Naive thymus-derived CD8-positive, alpha-beta T cell (primary cell): ENCODE measurements at places on chromosomes 4 and X. TPM values are rescaled to one million over a fixed set of nuclear protein-coding genes. Genes with fewer than 3 reads are reported as not detected.
A peak's percentile ranks its signal among the peaks of the same experiment; 100 is the strongest.

MAGED4 gene
- 1.5 TPM for total RNA-seq

UGT2A3 gene
- total RNA-seq: not detected

BBS12 gene
- total RNA-seq: 1.9 TPM

DNA sequence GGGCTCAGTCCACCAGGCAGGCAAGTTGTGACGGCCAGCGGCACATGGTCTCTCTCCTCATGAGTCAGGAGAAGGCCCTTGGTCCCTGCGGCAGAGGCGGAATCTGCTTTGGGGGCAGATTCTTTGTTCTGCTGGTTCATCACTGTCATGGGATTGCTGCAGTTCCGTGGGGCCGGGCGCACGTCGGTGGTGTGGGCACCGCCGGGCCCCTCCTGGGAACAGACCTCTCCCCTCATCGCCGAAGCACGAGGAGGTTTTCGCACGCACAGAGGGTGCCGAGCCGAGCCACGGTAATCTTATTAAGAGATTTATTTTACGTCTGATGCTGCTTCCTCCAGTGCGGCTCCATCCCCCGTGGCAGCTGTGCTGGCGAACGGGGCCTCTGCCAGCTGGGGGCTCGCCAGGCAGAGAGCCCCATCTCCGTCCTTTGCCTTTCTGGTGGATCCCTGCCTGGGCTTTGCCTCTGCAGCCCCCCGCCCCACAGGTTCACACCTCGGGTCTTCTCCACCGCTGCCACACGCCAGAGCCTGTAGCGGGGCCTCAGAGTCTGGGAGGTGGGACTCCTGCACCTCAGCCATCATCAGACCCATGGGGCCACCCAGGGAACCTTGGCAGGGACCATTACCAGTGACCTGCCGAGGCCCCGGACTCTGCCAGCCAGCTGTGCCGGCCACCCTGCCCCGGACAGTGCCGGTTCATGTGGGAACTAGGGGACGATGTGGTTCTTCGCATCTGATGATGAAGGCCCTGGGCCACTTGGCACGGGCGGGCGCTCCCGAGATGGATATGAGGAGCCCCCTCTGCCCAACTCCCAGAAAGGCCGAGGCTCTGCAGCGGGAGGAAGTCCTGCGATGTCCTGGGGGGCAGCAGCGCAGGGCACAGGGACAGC is 86.7 kb upstream of the NKX1-1 start:
- H3K4me3 ChIP-seq: no peak overlapping the region
- H3K4me1 ChIP-seq: no peaks in the 10 kb centered on the region
- DNase-seq: no peak
- H3K27me3 ChIP-seq: peaks cover 2% of the 10 kb centered on the region
- H3K27ac ChIP-seq: no peak overlapping the region

DNA sequence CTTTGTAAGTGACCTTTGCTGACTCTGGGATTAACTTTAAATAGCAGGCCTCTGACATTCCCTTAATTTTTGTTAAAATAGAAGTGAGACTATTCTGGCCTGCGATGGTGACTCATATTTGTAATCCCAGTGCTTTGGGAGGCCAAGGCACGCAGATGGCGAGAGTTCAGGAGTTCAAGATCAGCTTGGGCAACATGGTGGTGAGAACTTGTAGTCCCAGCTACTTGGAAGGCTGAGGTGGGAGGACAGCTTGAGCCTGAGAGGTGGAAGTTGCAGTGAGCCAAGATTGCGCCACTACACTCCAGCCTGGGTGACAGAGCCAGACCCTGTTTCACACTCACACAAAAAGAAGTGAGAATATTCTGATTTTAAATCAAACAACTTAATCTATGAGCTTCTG is 27.3 kb downstream of the ZNF330 start:
- H3K4me1 ChIP-seq: no peaks in the 10 kb centered on the region
- no peaks in the 10 kb centered on the region for H3K36me3 ChIP-seq
- H3K4me3 ChIP-seq: no peak overlapping the region
- no peak overlapping the region for H3K27ac ChIP-seq

GRCh38 chr4:6435010-6435409 is 37.4 kb downstream of the PPP2R2C start:
- no peak overlapping the region for H3K4me3 ChIP-seq
- H3K27me3 ChIP-seq: peaks cover 4% of the 10 kb centered on the region
- H3K4me1 ChIP-seq: no peaks in the 10 kb centered on the region
- no peak for DNase-seq
- H3K27ac ChIP-seq: no peak overlapping the region

GRCh38 chrX:46849933-46850332 is 13.1 kb downstream of the RP2 start:
- peaks cover 22% of the 10 kb centered on the region for H3K36me3 ChIP-seq
- no peak overlapping the region for H3K4me3 ChIP-seq
- no peak for DNase-seq
- no peak overlapping the region for H3K27ac ChIP-seq

- no peak for DNase-seq
- H3K27ac ChIP-seq: peak overlapping the region; percentile 27
- H3K36me3 ChIP-seq: peaks cover 3% of the 10 kb centered on the region
- no peaks in the 10 kb centered on the region for H3K27me3 ChIP-seq
- no peak overlapping the region for H3K4me3 ChIP-seq
Measured at GRCh38 chr4:184396570-184397515, 77.5 kb downstream of the IRF2 start.

- H3K4me3 ChIP-seq: no peak overlapping the region
- no peaks in the 10 kb centered on the region for H3K27me3 ChIP-seq
- H3K4me1 ChIP-seq: peaks cover 5% of the 10 kb centered on the region
- no peak overlapping the region for H3K27ac ChIP-seq
- DNase-seq: no peak
Measured at GRCh38 chr4:182884040-182884439, 33.1 kb downstream of the DCTD start.

GRCh38 chr4:164888096-164888715 is 11.2 kb downstream of the APELA start:
- H3K27ac ChIP-seq: no peak overlapping the region
- DNase-seq: no peak

DNA sequence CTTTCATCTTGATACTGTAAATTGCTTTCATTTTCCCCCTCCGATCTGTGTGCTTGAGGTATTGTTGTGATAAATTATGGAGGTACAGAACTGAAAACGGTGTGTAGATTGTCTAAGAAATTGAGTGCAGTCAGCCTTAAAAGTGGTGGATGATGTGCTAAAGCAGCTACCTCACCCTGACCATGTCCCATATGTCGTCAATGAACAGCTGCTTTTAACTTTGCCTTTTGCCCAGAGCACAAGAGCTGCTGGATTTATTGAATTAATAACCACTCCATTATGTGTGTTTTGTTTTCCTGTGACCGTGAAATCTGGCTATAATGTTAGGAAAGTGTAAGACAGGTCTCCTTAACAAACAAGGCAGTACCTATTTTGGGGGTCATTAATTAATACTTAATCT is 581.9 kb upstream of the PITX2 start:
- H3K4me3 ChIP-seq: no peak overlapping the region
- H3K27ac ChIP-seq: no peak overlapping the region
- H3K36me3 ChIP-seq: no peaks in the 10 kb centered on the region

DNA sequence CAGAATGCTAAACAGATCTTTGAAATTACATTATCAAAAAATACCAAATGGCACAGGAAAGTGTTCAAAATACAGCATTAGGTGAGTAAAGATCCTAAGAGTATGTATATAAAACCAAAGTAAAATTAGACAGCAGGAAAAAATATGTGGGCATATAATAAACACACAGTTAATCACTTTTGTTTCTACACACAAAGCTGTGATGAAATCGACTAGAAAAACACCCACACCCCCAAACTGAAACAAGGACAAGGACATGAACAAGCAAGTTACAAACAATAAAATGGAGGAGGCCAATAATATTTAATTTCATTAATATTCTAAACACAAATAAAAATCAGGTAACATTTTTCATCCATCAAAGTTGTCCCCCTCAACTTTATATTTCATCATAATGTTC is 143.2 kb downstream of the FRYL start:
- no peak overlapping the region for H3K27ac ChIP-seq
- no peak overlapping the region for H3K4me3 ChIP-seq
- peaks cover 13% of the 10 kb centered on the region for H3K36me3 ChIP-seq
- no peak for DNase-seq
- no peaks in the 10 kb centered on the region for H3K27me3 ChIP-seq

- H3K36me3 ChIP-seq: no peaks in the 10 kb centered on the region
- peak overlapping the region; percentile 96 for H3K4me3 ChIP-seq
- no peaks in the 10 kb centered on the region for H3K27me3 ChIP-seq
- H3K27ac ChIP-seq: peak overlapping the region; percentile 100
- peaks cover 73% of the 10 kb centered on the region for H3K4me1 ChIP-seq
- DNase-seq: no peak
Measured at GRCh38 chrX:136778916-136779315, 1.8 kb downstream of the ARHGEF6 start.

- H3K27ac ChIP-seq: no peak overlapping the region
- H3K4me1 ChIP-seq: peaks cover 44% of the 10 kb centered on the region
- no peak overlapping the region for H3K4me3 ChIP-seq
- H3K27me3 ChIP-seq: no peaks in the 10 kb centered on the region
Measured at GRCh38 chrX:71612256-71612655, 6.1 kb downstream of the CXCR3 start.

GRCh38 chrX:13651150-13651549 is 1.8 kb upstream of the TCEANC start:
- H3K36me3 ChIP-seq: no peaks in the 10 kb centered on the region
- no peak overlapping the region for H3K4me3 ChIP-seq
- peak overlapping the region; percentile 35 for H3K27ac ChIP-seq
- H3K27me3 ChIP-seq: no peaks in the 10 kb centered on the region
- H3K4me1 ChIP-seq: peaks cover 20% of the 10 kb centered on the region
- no peak for DNase-seq

DNA sequence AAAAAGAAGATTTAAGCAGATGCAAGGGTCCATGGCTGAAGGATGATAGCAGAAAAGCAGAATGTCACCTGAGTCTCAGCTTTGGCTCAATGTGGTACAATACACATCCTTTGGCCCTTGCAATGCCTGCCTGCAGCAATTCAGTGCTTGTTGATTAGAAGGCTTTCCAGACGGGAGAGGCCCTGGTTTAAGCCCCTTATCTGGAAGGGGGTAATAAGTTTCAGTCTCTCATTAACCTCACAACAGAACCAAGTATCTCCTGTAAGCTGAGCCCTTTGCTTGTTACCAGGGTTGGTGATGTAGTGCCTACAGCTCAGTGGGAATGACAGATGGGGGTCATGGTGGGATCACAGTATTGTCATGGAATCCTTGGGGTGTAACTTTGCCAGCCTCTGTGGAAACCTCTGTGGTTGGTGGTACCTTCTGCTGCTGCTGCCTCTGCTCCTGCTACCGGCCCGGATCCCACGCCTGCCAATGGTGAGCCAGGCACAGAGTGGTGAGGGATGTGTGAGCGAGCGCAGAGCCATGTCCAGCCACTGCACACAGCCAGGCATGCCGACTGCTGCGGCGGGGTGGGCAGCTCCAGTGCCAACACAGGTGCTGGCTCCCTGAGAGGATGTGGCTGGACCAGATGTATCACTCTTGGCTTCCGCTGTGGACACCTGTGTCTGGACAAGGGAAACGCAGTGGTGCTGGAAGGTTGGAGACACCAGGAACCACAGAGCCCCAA is 81.2 kb downstream of the ADRA2C start:
- no peaks in the 10 kb centered on the region for H3K4me1 ChIP-seq
- peaks cover 18% of the 10 kb centered on the region for H3K27me3 ChIP-seq
- no peaks in the 10 kb centered on the region for H3K36me3 ChIP-seq
- no peak for DNase-seq
- H3K4me3 ChIP-seq: no peak overlapping the region

DNA sequence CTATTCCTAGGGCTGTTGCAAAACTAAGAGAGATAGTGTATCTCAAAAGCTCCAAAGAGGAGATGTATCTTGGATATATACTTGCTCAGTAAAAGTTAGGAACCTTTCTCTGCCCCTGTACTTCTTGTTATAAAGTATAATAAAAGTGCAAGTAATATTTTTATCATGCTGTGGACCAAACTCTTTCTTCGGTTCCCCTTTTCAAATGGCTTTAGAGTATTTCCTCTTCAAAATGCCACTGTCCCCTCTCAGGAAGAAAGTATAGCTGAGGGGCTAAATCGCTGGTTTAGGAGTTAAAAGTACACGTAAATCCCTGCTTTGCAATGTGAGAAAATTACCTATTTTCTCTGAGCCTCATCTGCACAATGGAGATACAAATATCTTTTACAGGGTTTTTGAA is 169.1 kb upstream of the FTHL17 start:
- no peak overlapping the region for H3K27ac ChIP-seq
- H3K27me3 ChIP-seq: no peaks in the 10 kb centered on the region
- H3K36me3 ChIP-seq: no peaks in the 10 kb centered on the region
- H3K4me1 ChIP-seq: no peaks in the 10 kb centered on the region

GRCh38 chr4:108527723-108528122 is 92.7 kb upstream of the RPL34 start:
- H3K4me3 ChIP-seq: peak overlapping the region; percentile 69
- peaks cover 67% of the 10 kb centered on the region for H3K4me1 ChIP-seq
- H3K27ac ChIP-seq: peak overlapping the region; percentile 81

GRCh38 chr4:152097371-152097770 is 336.6 kb upstream of the GATB start:
- DNase-seq: no peak
- H3K27me3 ChIP-seq: no peaks in the 10 kb centered on the region

- H3K4me1 ChIP-seq: peaks cover 27% of the 10 kb centered on the region
- DNase-seq: no peak
- peak overlapping the region; percentile 90 for H3K4me3 ChIP-seq
- no peak overlapping the region for H3K27ac ChIP-seq
- peaks cover 8% of the 10 kb centered on the region for H3K27me3 ChIP-seq
Measured at GRCh38 chrX:118973389-118974087, 880 bp upstream of the LONRF3 start.

DNA sequence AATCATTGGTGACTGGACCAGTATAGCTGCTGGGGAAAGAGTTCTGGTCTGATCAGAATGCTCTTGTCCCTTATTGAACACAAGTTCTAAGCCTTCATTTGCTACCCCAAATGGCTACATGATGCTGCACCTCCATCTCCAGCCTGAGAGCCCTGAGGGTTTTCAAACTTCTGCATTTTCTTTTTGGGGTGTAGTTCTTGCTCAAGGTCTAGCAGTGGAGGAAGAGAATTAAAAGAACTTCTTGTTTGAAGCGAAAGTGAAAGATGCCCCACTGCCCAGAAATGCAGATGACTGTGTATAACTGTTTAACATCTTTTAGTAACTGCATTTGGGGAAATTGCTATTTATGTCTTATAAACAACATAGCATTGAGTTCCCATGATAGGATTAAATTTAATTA is 38.5 kb downstream of the LAMTOR3 start:
- H3K27me3 ChIP-seq: no peaks in the 10 kb centered on the region
- peaks cover 19% of the 10 kb centered on the region for H3K36me3 ChIP-seq
- no peak overlapping the region for H3K4me3 ChIP-seq
- no peak for DNase-seq
